Transverse colon (tissue), 4 donors: ENCODE measurements at places on chromosomes 16 and 17. TPM values are rescaled to one million over a fixed set of nuclear protein-coding genes. Genes with fewer than 3 reads are reported as not detected.

GRCh38 chr16:85908444-85908843 is 9.5 kb downstream of the IRF8 start:
- H3K27me3 ChIP-seq: no peaks in the 10 kb centered on the region
- DNase-seq: no peak
- no peaks in the 10 kb centered on the region for H3K36me3 ChIP-seq
- H3K4me3 ChIP-seq: no peak overlapping the region

DNA sequence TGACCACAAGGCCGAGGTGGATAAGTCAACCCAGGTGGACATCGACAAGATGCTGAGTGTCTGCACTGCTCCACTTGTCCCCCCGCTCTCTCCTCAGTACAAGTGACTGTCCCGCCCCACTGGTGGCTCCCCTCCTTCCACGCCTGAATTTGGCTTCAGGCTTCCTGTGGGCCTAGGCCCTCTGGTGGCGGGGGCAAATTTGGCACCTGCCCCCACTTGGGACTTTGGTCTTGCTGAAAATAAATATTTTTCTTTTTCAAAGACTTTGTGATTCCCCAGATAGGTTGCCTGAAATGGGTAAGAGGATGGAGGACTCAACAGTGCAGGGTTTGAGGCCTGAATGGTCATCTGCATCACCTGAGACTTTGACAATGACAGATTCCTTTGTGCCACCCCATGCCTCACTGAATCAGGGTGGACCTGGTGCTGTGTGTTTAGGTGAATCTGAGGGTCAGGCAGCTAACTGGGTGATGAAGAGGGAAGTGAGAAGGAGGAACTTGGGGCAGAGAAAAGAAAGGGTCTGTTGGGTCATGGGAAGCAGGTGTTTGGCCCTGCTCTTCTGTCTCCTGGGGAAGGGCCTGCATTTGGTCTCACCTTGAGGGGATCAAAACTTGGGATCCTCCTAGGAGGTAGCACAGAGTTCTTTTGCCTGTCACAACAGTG is 2.0 kb downstream of the C16orf86 start:
- DNase-seq: no peak
- H3K27me3 ChIP-seq: no peaks in the 10 kb centered on the region
- H3K36me3 ChIP-seq: no peaks in the 10 kb centered on the region
- peaks cover 25% of the 10 kb centered on the region for H3K4me1 ChIP-seq

DNA sequence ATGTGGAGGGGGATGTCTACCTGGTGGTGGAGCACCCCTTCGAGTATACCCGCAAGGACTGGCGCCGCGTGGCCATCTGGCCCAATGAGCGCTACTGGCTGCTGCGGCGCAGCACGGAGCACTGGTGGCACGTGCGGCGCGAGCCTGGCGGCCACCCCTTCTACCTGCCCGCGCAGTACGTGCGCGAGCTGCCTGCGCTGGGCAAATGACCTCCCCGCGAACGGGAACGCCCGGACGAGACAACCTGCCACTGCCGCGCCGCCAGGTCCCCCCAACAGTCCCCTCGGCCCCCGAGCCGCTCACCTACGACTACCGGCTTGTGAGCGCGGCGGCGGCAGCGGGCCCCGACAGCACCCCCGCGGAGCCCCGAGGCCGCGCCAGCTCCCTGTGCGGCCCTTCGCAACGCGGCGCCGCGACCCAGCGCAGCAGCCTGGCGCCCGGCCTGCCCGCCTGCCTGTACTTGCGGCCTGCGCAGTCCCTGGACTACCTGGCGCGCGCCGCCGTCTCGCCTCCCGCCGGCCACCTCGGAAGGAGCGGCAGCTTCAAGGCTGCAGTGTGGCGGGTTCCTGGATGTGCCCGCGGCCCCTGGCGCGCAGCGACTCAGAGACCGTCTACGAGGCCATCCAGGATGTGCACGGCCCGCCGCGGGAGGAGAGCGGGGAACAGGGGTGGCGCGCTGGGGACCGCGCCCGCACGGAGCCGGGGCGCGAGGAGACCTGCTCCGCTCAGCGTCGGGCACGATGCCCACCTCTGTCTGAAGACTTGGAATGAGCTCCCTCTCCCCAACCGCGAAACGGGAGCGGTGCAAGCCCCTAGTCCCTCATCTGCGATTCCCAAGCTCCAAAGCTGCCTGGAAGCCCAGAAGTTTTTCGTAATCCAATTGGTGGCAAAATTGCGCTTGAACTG is 48.7 kb upstream of the AMZ2 start:
- no peak overlapping the region for H3K27ac ChIP-seq
- no peak for DNase-seq
- H3K36me3 ChIP-seq: no peaks in the 10 kb centered on the region
- H3K4me3 ChIP-seq: no peak overlapping the region

GRCh38 chr16:4067262-4068001 is 48.8 kb downstream of the ADCY9 start:
- H3K36me3 ChIP-seq: no peaks in the 10 kb centered on the region
- peaks cover 7% of the 10 kb centered on the region for H3K4me1 ChIP-seq
- no peak overlapping the region for H3K4me3 ChIP-seq
- no peak for DNase-seq
- H3K27me3 ChIP-seq: no peaks in the 10 kb centered on the region
- no peak overlapping the region for H3K27ac ChIP-seq

- DNase-seq: no peak
- no peak overlapping the region for H3K4me3 ChIP-seq
- no peaks in the 10 kb centered on the region for H3K36me3 ChIP-seq
- H3K4me1 ChIP-seq: no peaks in the 10 kb centered on the region
- H3K27ac ChIP-seq: no peak overlapping the region
Observed at GRCh38 chr16:84255050-84255810, 15.4 kb upstream of the KCNG4 start.

The NRN1L gene
- total RNA-seq: 2.5 TPM

GRCh38 chr17:16944334-16945135 is 27.4 kb downstream of the TNFRSF13B start:
- H3K27me3 ChIP-seq: no peaks in the 10 kb centered on the region
- H3K4me1 ChIP-seq: no peaks in the 10 kb centered on the region
- DNase-seq: no peak
- H3K36me3 ChIP-seq: no peaks in the 10 kb centered on the region
- H3K4me3 ChIP-seq: no peak overlapping the region

The LRRC75A gene
- 153 TPM for total RNA-seq

GRCh38 chr16:46577988-46578579 is 43.1 kb downstream of the SHCBP1 start:
- no peak overlapping the region for H3K27ac ChIP-seq
- no peaks in the 10 kb centered on the region for H3K4me1 ChIP-seq
- no peaks in the 10 kb centered on the region for H3K36me3 ChIP-seq
- H3K27me3 ChIP-seq: no peaks in the 10 kb centered on the region
- no peak for DNase-seq

The EVI2A gene
- 9.4 TPM for total RNA-seq

- H3K4me3 ChIP-seq: no peak overlapping the region
- no peak for DNase-seq
- H3K36me3 ChIP-seq: no peaks in the 10 kb centered on the region
- H3K27me3 ChIP-seq: no peaks in the 10 kb centered on the region
Observed at GRCh38 chr17:48219617-48220016, 112.1 kb downstream of the SNX11 start.

- H3K36me3 ChIP-seq: no peaks in the 10 kb centered on the region
- H3K4me3 ChIP-seq: no peak overlapping the region
- H3K4me1 ChIP-seq: peaks cover 10% of the 10 kb centered on the region
- no peak for DNase-seq
- no peak overlapping the region for H3K27ac ChIP-seq
- H3K27me3 ChIP-seq: peaks cover 79% of the 10 kb centered on the region
Observed at GRCh38 chr17:56598466-56598865, 5.0 kb downstream of the NOG start.

The PSMD12 gene
- 16.8 TPM for total RNA-seq

GRCh38 chr16:84446596-84447392 is 57.7 kb downstream of the MEAK7 start:
- peaks cover 11% of the 10 kb centered on the region for H3K4me1 ChIP-seq
- H3K27ac ChIP-seq: no peak overlapping the region
- no peaks in the 10 kb centered on the region for H3K36me3 ChIP-seq
- H3K27me3 ChIP-seq: no peaks in the 10 kb centered on the region
- H3K4me3 ChIP-seq: no peak overlapping the region

The ZNF423 gene
- total RNA-seq: 13.1 TPM

DNA sequence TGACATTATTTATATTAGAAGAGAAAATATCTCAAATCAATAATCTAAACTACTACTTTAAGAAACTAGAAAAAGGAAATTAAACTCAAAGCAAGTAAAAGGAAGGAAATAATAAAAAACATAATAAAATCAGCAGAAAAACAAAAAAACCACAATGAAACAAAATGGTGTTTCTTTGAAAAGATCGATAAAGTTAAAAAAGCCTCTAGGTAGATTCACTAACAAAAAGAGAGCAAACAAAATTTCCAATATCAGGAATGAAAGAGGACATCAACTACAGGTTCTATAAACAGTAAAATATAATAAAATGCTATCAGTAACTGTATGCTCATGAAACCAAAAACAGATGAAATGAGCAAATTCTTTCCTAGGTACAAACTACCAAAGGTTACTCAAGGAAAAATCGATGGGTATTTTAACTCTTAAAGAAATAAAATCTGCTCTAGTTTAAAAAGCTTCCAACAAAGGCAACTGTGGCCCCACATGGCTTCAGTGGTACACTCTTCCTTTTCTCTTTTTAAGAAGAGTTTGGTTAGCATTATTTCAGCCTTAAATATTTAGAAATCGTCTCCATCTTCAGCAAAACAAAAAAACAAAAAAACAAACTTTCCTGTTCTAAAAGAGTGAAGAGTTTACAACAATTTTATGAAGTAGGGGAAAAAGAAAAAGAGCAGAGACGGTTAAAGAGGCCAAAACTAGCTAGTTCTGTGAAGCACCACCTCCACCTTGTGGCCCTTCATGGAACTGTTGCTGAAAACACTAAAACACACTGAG is 102.2 kb downstream of the TRIM37 start:
- no peaks in the 10 kb centered on the region for H3K36me3 ChIP-seq
- DNase-seq: peak; percentile 64
- no peak overlapping the region for H3K27ac ChIP-seq
- H3K4me1 ChIP-seq: no peaks in the 10 kb centered on the region

The HEATR9 gene
- total RNA-seq: not detected

The SGCA gene
- total RNA-seq: 65.3 TPM

The C17orf107 gene
- total RNA-seq: not detected

DNA sequence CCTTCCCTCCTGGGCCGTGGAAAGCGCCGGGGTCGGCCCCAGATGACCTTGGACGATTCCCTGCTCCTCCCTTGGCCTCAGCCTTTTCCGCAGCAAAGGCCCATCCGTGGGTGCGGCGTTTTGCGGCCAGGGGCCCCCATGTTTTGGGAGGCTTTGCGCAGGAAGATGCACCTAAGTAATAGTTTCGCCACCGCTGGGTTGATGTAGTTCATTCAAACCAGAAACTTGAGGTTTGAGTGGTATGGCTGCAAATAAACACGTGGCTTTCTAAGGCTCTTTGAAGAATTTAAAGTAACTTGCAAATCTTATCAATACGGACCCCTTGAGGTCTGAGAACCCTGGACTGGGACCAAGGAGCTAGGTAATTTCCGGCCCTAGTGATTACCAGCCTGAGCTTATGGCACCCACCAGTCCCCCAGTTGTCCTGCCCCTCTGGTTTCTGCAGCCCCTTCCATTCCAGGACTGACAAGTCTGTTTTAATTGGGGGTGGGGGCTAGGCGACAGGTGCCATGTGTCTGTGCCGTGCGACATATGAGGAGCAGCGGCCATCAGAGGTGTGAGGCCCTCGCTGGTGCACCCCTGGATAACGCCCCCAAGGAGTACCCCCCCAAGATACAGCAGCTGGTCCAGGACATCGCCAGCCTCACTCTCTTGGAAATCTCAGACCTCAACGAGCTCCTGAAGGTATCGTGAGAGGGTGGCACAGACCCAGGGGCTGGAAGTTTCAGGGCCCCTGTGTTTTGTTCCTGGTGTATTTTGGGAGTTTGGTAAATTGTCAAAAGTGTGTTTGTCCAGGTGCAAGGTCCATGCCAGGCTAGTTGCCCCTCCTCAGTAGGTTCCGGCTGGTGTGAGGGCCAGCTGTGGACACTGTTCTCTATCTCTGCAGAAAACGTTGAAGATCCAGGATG is 834 bp downstream of the MRPL12 start:
- peak overlapping the region; percentile 93 for H3K4me3 ChIP-seq
- no peaks in the 10 kb centered on the region for H3K36me3 ChIP-seq
- DNase-seq: no peak

- H3K36me3 ChIP-seq: no peaks in the 10 kb centered on the region
- no peak overlapping the region for H3K27ac ChIP-seq
- DNase-seq: no peak
Observed at GRCh38 chr16:75102595-75102994, 14.0 kb downstream of the LDHD start.
